SJSA1 (cell line): ENCODE measurements at places on chromosomes 3 and 15. TPM values are rescaled to one million over a fixed set of nuclear protein-coding genes. Genes with fewer than 3 reads are reported as not detected.

Gene LRRK1
- total RNA-seq = 0.75 and 3.7 TPM in 2 replicates

Gene ERICH6
- not detected in 2 replicates for total RNA-seq

DNA sequence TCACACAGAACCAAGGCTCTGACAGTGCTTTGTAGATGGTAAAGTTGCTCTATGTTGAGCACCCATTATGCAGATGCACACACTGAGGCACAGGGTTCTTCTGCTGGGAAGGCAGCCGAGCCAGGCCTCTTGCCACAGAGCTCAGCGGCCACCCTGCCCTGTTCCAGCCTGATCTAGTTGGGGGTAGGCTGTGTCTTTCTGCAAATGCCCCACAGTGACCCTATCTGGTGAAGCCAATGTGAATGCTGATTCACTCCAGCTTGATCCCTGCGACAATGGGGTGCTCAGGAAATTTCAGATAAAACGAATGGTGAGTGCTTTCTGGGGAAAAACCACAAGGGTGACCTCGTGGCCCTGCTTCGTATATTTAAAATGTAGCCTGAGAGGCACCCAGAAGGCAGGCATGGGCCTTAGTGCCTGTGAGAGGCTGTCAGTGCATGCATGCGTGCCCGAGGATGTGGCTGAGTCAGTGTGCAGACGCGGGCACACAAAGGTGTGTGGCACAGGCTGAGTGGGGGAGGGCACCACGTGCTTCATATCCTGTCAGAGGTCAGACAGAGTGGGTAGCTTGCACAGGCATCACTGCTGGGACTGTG lies 85.7 kb downstream of the ATP2B2 start:
- no peak overlapping the region for H3K4me3 ChIP-seq
- no peak overlapping the region for H3K27ac ChIP-seq
- H3K36me3 ChIP-seq = no peaks in the 10 kb centered on the region
- no peaks in the 10 kb centered on the region; the same call in 1 of the 2 replicates for H3K27me3 ChIP-seq

DNA sequence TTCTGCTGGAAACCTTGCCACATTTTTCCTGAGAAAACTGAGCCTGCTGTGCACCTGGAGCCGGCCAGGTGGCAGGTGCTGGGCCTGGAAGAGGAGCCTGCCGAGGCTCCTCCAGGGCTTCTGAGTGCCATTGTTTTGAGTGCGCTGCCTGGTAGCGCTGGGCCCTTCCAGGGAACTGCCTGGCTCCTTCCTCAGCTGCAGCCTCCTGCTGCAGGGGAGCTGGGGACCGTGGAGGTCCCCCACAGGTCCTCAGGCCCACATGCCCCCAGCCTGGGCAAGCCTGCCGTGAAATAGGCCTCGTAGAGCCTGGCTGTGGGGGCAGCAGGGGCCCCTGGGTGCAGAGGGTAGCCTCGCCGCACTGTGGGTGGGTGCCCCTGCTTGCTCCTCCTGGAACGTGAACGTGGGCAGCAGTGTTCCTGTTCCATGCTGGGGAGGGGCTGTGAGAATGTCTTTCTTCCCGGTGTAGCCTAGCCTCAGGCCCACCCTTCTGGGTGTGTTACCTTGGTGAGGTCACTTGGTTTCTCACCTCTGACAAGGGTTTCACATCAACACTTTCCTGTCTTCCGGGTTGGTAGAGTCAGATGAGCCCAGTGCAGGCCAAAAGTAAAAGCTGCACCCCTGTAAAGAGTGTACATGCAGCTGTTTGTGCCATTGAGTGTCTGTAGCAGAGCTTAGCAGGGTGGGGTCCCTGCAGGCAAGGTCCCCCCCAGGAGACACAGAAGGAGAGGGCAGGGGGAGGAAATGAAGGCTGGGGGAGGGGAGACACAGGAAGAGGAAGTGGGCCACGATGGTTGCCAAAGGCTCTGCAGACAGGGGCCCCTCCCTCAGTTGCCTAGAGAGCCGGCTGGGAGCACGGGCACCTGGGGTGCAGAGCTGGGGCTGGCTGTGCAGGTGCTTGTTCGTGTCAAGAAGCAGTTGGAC lies 34.5 kb downstream of the KLF13 start:
- DNase-seq = no peak
- H3K4me1 ChIP-seq = peaks cover 29% of the 10 kb centered on the region
- H3K27me3 ChIP-seq = no peaks in the 10 kb centered on the region
- peaks cover 17% of the 10 kb centered on the region for H3K36me3 ChIP-seq

DNA sequence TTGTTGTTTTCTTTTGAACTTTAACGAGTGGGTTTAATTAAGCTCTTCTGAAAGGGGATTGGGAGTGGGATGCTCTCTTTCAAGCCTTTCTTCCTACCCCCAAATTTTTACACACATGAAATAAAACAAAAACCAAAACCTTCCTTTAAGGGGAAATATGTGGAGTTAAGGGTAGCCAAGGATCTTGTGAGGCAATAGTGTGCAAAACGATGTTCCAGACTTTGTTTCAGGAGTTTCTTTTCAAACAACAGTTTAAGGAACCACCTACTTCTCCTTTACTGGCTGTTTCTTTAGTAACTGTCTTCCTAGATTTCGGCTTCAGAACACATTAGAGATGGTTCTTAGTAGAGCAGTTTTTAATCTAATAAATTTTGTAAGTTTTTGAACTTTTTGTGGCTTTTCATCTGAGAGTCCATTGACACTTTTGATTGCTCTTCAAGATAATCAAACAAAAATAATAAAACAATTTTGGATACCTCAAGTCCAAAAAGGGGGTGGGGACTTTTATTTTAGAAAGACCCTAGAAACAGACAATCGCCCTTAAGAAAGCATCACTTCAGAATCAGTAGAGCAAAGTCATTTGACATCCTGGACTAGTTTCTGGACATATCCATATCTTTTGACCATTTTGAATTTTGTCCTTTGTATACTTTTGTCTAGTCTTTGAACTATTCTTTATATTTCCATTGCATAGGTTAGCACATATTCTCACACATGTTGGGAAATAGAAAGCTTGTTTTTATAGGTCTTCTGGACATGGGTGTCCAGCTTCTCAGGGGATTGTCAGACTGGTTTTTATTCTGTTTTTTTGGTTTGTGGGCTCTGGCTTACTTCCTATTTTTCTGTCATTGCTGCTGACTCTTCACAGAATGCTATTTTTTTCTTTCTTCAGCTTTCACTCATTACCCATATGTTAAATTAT lies 6.0 kb downstream of the DIPK2A start:
- no peaks in the 10 kb centered on the region; the same call in 1 of the 2 replicates for H3K27me3 ChIP-seq
- H3K36me3 ChIP-seq = no peaks in the 10 kb centered on the region
- DNase-seq = no peak
- H3K4me3 ChIP-seq = no peak overlapping the region

DNA sequence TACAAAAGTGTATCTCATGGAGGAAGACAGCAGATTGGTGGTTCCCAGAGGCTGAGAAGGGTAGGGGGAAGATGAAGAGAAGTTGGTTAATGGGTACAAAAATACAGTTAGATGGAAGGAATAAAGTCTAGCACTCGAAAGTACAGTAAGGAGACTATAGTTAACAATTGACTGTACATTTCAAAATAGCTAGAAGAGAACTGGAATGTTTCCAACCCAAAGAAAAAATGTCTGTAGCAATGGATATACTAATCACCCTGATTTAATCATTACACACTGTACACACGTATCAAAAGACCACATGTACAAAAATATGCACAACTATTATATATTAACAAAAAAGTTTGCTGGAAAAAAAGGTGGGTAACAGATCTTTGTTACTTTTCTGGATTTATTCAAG lies 57.3 kb downstream of the THRB start:
- no peaks in the 10 kb centered on the region for H3K36me3 ChIP-seq
- no peaks in the 10 kb centered on the region for H3K4me1 ChIP-seq
- DNase-seq = no peak
- no peak overlapping the region for H3K4me3 ChIP-seq
- H3K27ac ChIP-seq = no peak overlapping the region

Gene HRG
- not detected in 2 replicates for total RNA-seq

GRCh38 chr3:173397161-173398110 lies at the start of gene NLGN1:
TSS of gene NLGN1 (plus strand) at chr3:173397744.
- peaks cover 49% of the 10 kb centered on the region for H3K27me3 ChIP-seq
- H3K4me3 ChIP-seq = peak within 1 kb of the TSS; percentile 42
- no peaks in the 10 kb centered on the region for H3K36me3 ChIP-seq
- H3K4me1 ChIP-seq = peaks cover 22% of the 10 kb centered on the region

GRCh38 chr3:190562866-190563510 lies 49.1 kb downstream of the IL1RAP start:
- DNase-seq = no peak
- peaks cover 20% of the 10 kb centered on the region for H3K4me1 ChIP-seq
- peaks cover 9% of the 10 kb centered on the region; the same call in 1 of the 2 replicates for H3K36me3 ChIP-seq
- no peak overlapping the region for H3K4me3 ChIP-seq
- no peaks in the 10 kb centered on the region for H3K27me3 ChIP-seq
- no peak overlapping the region for H3K27ac ChIP-seq

DNA sequence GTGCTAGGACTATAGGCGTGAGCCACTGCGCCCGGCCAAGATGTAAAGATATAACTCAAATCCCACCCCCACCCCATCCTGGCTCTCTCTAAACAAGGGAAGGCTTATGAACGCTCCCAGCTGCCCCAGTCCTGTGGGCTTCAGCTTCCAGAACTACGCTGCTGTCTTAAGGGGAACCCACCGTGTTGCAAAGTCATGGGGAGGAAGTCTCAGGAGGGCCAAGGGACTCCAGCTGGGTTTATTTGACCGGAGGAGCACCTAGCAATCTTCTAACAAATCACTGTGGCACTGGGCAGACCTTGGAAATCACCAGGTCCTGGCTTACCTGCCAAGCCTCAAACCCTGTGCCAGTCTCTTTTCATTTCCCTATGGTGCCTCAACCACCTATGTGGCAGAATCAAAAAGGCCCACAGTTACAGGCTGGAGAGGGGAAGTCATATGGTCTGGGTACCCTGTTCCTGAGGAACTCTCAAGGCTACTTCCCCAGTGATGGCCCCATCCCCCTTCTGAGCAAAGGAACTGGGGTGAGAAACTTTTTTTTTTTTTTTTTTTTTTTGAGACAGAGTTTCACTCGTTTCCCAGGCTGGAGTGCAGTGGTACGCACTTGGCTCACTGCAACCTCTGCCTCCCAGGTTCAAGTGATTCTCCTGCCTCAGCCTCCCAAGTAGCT lies 83.4 kb downstream of the RBPMS2 start:
- H3K27ac ChIP-seq = no peak overlapping the region
- H3K36me3 ChIP-seq = peaks cover 91% of the 10 kb centered on the region
- no peak for DNase-seq
- H3K27me3 ChIP-seq = no peaks in the 10 kb centered on the region
- H3K4me3 ChIP-seq = no peak overlapping the region

- H3K36me3 ChIP-seq = no peaks in the 10 kb centered on the region
- no peak overlapping the region for H3K4me3 ChIP-seq
- no peak for DNase-seq
Measured at GRCh38 chr15:36601497-36601932, 22.1 kb downstream of the CDIN1 start.

DNA sequence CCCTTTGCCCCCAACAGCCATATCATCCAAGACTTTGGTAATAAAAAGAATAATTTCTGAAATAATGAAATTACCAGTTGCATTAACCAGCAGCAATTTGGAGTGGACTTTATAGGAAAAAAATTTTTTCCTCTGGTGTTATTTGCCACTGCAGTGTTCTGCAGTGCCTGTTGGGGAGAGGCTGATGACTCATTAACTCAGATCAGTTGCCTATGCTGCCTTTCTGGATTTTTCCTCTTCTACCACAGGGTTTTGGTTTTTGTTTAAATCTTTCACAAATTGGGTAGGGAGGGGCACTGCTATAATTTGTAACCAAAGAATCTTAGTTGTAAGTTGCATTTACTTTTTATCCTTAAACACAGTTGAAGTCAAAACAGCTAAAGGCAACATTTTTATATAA lies 22.7 kb downstream of the ATP6V1A start:
- H3K27me3 ChIP-seq = no peaks in the 10 kb centered on the region
- H3K4me1 ChIP-seq = peaks cover 14% of the 10 kb centered on the region
- H3K36me3 ChIP-seq = no peaks in the 10 kb centered on the region
- peak; percentile 29 for DNase-seq
- no peak overlapping the region for H3K4me3 ChIP-seq
- H3K27ac ChIP-seq = no peak overlapping the region

Gene MAGEF1
- total RNA-seq = 41.7 and 54.8 TPM in 2 replicates

GRCh38 chr3:125232401-125232800 lies 19.9 kb upstream of the SLC12A8 start:
- DNase-seq = no peak
- H3K36me3 ChIP-seq = peaks cover 19% of the 10 kb centered on the region
- H3K4me1 ChIP-seq = peaks cover 24% of the 10 kb centered on the region
- no peaks in the 10 kb centered on the region for H3K27me3 ChIP-seq
- no peak overlapping the region for H3K4me3 ChIP-seq
- H3K27ac ChIP-seq = peak overlapping the region; percentile 82

- no peak for DNase-seq
- H3K27ac ChIP-seq = no peak overlapping the region
- H3K4me3 ChIP-seq = no peak overlapping the region
- H3K4me1 ChIP-seq = peaks cover 7% of the 10 kb centered on the region; the same call in 1 of the 2 replicates
Measured at GRCh38 chr3:48157950-48158376, 30.3 kb downstream of the CDC25A start.

GRCh38 chr3:21013566-21013965 lies 737.4 kb downstream of the ZNF385D start:
- no peak for DNase-seq
- H3K27ac ChIP-seq = no peak overlapping the region
- H3K4me1 ChIP-seq = no peaks in the 10 kb centered on the region
- H3K27me3 ChIP-seq = no peaks in the 10 kb centered on the region

DNA sequence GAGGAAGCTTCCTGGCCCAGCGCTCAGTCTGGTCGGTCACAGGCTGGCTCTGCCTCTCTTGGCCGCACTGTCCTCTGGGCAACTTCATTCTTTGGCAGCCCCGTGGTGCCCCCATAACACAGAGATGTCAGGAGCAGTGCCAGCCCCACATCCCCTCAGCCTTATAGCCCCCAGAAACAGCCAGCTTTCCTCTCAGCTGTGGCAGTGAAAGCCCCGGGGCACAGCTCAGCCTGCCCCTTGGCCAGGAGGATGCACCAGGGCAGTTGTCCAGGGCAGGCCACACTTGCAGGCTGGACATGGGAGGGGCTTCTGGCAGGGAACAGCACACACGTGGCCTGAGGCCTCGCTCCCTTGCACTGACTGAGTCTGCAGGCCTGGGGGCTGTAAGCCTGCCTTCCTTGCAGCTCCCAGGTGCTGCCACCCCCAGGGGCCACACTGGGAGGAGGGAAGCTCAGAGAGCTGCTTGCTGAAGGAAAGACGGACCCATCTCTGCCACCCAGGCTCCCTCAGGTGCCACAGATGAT lies 10.3 kb upstream of the RHO start:
- DNase-seq = no peak
- H3K36me3 ChIP-seq = peaks cover 3% of the 10 kb centered on the region; the same call in 1 of the 2 replicates
- H3K4me3 ChIP-seq = no peak overlapping the region

DNA sequence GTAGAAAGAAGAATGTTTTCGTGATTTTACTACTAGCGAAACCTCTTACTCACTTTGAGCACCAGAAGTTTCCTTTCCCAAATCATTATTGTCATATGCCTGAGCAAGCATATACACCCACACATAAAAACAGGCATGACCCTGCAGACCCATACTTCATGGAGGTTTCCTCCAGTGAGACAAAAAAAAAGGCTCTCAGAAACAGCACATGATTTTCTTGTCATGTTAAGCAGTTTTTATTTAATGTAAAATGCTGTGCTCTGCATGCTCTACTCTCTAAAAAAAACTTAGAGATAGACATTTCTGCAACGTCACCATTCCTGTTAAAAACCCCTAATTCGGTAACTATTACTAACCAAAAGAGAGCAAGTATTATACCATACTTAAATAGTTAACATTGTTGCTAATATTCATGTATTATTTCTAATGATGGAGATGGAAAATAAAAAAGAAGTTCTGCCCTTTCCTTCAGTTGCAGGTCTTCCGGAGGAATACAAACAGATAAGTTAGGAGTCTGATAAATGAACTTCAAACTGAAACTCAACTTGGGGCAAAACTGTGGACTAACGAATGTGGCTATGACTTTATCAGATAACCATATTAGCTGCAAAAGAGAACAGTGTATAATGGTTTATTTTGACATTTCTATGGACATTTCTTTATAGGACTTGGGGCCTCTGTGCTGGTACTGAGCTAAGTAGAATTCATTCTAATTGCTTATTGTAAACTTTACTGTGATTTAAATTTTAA lies 15.9 kb downstream of the CD200R1 start:
- no peak for DNase-seq
- no peak overlapping the region for H3K4me3 ChIP-seq
- no peaks in the 10 kb centered on the region for H3K4me1 ChIP-seq
- H3K27ac ChIP-seq = no peak overlapping the region
